ENCODE measurements at places on chromosomes 7 and 10.

- no peak for DNase-seq
These were observed 263.7 kb downstream of the ZMYND11 start for GRCh38 chr10:398954-399353.

GRCh38 chr7:15836041-15836440 is 149.6 kb upstream of the MEOX2 start:
- DNase-seq, result no peak

DNA sequence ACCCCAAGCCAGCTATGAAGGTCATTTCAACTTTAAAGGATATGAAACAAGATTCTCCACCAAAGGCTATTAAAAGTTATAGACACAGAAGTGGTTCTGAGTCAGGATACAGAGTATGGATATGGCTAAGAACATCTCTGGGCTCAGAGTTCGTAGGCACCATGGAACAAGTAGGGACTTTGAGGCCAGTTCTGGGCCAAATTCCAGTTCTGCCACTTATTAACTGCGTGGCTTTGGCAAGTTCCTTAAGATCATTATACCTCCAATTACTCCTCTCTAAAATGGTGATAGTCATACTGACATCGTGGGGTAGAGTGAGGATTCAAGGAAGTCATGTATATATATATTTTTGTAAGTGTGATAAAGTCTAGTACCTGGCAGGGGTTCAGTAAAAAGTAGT is 105.8 kb upstream of the NFE2L3 start:
- DNase-seq, result no peak

DNA sequence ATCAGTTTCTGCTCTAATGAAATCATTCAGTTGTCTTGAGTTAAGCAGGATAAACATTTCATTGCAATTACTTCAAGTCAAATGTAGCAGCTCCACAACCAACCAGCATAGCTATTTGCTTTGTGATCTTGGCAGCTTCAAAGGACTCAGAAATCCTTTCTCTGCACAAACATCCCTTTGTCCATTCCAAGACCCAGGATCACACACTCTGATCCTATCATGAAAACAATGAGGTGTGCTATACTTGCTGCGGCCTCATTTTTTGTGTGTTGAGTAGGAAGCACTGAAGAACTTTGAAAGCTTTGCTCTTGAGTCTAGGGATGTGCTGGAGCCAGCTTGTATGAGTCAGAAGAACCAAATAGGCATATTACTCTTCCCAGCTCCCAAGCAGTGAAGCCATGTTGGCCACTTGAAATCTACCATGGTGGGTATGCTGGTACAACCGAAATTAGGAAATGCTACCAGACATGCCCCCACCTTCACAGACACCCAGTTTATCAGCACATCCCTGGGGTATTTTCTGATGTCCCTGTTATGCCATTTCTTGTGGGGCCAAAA is 199.4 kb upstream of the PRSS58 start:
- DNase-seq, result no peak

DNA sequence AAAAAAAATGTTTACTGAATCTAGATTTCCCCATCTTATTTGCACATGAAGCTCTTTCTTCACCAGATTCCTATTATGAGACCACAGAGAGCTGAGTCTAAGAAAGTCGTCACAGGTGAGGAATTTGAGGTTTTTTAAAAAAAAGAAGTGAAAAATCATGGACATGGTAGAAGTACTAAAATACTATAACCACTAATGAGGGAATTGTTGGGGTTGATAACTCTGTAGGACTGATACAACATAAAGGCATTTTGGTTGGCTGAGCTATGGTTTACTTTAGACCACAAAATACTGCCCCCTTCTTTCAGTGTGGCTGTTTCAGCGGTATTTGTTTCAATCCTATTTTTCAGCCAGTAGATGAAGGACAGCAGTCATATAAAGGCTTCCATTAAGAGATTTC is 1111.3 kb downstream of the TYW1 start:
- no peak for DNase-seq

- peak; percentile 68 for DNase-seq
These were observed 851 bp upstream of the GOT1 start for GRCh38 chr10:99431190-99431760.

DNA sequence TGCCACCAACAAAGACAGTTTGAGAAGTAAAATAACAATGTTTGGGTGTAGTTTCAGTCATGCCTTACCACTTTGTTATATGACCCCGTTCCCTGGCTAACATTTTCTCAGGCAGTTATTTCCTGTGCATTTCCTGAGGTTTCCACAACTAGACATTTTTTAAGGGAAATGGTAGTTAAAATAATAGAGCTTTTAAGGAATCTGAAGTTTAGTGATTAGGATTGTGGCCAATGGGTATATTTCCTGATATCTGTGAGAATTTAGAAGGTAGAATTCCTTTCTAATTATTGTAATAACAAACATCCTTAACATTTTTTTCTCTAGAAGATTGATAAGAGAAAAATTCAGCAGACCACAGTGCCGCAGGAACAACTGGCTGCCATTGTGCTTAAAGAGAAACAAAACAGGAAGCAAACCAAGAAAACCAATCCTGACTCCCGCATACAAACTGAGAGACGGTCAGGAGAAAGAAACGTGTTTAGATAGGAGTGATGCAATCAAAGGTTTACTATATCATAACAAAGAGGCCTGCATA is 193.6 kb downstream of the MBL2 start:
- no peak for DNase-seq

- DNase-seq, result no peak
These were observed 108.9 kb upstream of the NAMPT start for GRCh38 chr7:106393564-106394251.

Measured in Kasumi-1 (cell line).